Brain microvascular endothelial cell (primary cell): ENCODE measurements at places on chromosomes 11 and 22.

- no peak for DNase-seq
These were observed 8.4 kb upstream of the CD248 start for GRCh38 chr11:66325263-66325671.

DNA sequence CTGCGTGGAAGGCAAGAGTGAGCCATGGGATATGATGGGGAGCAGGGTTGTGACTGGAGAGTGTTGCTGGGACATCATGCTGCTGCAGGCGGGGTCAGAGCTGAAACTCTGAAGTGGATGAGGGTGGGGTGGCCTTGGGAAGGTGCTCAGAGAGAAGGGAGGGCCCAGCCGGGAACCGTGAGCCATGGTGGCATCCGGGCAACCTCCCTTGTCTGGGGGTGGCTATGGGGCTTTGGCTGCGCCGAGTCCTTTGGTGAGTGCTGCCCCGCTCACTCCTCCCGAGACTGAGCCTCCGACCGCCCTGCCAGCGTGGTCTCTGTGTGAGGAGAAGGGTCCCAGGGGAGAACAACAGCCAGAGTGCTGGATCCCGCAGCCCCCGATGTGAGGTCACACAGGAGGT lies 632.0 kb downstream of the BRD1 start:
- no peak for DNase-seq

DNA sequence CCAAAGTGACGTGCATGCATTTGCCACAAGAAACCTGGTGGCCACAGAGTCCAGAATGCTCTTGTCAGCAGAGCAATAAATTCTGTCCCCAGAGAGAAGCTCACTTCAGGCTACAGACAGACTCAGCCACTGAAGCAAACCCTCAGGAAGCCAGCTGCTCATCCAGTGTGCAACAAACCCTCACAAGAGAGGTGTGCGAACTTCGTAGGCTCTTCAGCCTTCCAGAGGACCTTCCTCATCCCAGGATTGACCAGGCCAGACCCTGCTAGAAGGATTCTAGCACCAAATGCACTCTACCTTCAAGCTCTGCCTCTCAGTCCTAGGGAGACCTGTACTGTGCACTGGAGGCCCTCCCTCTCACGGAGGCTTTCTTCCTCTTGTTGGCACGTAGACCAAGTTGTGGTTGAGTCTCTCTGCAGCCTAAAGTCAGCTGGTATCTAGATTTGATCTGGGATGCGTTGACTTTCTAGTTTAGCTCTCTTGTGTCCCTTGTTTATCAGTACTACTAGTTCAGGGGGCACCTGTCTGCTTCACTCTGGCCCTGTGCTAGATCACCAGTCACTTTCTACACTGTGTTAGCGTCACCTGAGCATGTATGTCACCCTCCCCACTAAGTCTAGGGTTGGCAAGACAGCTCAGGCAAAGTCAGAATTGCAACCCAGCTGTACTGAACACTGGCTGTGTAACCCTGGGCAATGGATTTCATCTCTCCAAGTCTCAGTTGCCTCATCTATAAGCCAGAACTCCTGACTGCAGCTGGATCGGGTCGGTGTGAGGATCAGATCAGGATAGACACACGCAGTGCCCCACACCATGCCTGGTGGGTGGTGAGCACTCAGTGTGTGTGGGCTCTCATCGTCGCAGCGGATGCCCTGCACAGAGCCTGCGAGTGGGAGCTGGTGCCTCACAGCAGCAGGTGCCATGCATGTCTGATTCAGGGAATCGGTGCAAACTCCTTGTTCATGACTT lies 22.1 kb upstream of the TMPRSS13 start:
- no peak for DNase-seq

GRCh38 chr11:110524238-110524637 lies 94.5 kb downstream of the FDX1 start:
- peak; percentile 74 for DNase-seq

- DNase-seq, result peak; percentile 69
These were observed 12.5 kb upstream of the MRPL16 start for GRCh38 chr11:59822989-59823566.

DNA sequence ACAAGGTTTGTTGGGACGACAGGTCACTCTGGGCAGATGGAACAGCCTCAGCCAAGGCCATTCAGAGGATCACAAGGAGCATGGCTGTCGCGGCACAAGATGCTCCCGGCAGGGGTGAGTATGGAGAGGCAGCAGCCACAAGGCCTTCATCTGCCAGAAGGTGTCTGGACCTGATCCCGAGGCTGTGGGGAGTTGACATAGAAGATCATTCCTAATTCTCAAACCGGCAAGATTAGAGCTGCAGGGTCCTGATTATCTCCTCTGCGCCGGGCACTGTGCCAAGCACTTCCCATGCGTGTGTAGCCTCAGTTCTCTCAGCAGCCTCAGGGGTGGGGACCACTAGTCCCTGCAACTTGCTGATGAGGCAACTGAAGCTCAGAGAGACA lies 32.3 kb upstream of the RFPL3 start:
- no peak for DNase-seq
